ENCODE measurements at places on chromosomes 11 and 22.
A peak's percentile ranks its signal among the peaks of the same experiment; 100 is the strongest.

GRCh38 chr11:1733716-1734640, 16.4 kb downstream of the IFITM10 start:
- no peak for DNase-seq

GRCh38 chr11:33703234-33703633, 2.6 kb upstream of the C11orf91 start:
- no peak for DNase-seq

GRCh38 chr22:23859201-23859600, 1.5 kb downstream of the SLC2A11 start:
- DNase-seq, result no peak

DNA sequence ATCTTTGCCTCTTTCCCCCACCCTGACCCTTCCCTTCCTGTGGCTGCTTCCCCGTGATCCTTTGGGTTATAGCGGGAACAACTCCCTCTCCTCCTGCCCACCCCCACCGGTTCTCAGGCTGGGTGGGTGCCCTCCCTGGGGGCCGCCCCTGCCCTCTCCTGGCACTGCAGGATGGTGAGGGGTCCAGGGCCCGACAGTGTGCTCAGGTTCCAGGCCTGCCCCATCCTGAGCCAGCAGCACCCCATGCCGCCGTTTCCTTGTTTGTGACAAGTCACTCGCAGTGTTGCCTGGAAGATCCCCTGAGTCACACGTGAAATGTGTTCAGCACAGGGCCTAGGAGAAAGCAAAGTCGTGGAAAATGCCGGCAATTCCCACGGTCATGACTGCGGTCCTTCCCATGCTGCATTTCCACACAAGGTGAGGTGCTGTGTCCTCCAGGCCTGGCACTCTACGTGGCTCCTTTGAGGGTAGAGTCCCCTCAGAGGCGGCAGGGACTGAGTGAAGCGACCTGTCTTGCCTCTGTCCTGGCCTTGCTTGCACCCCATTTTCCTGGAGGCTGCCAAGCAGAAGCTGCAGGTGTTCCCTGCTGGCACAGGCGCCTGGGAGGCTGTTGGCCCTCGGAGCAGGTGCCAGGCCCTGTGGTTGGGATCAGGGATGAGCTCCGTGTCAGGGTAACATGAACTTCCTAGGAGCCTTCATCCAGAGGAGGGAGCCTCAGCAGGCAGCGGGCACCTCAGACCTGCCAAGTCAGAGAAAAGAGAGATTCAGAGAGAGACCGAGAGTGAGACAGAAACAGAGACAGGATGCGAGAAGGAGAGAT, 80.5 kb upstream of the LINC01488 start:
- no peak for DNase-seq

GRCh38 chr11:133576351-133576750, 44.0 kb upstream of the OPCML start:
- no peak for DNase-seq

DNA sequence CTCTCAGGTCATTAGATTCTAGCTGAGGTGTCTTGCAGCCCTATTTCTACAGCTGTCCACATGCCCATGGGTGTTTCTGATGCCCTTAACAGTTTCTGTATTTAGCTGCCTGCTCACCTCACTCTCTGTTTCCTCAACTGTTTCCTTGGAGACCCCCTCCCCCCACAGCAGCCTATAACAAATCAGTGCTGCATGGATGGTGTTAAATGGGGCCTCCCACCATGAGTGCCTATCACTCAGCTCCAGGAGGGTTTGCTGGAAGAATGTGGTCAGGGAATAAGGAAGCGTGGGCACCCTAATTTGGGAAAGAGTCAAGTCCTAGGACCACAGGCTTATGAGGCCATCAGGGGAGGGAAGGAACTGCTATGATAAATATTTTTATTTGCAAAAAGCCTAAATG, 8.6 kb downstream of the KLHL35 start:
- no peak for DNase-seq

GRCh38 chr11:62931499-62932278, 10.5 kb upstream of the CHRM1 start:
- no peak for DNase-seq

DNA sequence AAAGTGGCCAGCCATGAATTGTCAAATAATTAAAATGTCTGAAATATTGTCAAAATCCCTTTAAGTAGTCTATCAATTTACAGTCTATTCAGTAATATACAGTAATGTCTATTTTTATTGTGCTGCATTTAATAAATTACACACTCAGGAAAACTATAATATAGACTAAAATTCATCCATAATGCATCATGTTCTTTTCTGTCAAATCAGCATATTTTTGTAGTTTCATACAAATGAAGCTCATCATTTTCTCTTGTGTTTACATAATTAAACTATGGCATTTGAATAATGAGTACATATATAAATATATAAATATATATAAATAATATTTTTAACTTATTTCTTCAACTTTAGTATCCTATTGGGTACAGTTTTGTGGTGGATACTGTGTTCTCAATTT, 868.7 kb upstream of the CHORDC1 start:
- DNase-seq, result no peak

- DNase-seq, result no peak
These were observed 44.5 kb downstream of the CELF1 start for GRCh38 chr11:47508240-47508957.

GRCh38 chr11:79047321-79047720, 393.5 kb downstream of the TENM4 start:
- DNase-seq, result no peak

- no peak for DNase-seq
These were observed 8.9 kb downstream of the ALX4 start for GRCh38 chr11:44300844-44301563.

- peak; percentile 3 for DNase-seq
These were observed 84.1 kb downstream of the NXPE2 start for GRCh38 chr11:114762408-114762807.

DNA sequence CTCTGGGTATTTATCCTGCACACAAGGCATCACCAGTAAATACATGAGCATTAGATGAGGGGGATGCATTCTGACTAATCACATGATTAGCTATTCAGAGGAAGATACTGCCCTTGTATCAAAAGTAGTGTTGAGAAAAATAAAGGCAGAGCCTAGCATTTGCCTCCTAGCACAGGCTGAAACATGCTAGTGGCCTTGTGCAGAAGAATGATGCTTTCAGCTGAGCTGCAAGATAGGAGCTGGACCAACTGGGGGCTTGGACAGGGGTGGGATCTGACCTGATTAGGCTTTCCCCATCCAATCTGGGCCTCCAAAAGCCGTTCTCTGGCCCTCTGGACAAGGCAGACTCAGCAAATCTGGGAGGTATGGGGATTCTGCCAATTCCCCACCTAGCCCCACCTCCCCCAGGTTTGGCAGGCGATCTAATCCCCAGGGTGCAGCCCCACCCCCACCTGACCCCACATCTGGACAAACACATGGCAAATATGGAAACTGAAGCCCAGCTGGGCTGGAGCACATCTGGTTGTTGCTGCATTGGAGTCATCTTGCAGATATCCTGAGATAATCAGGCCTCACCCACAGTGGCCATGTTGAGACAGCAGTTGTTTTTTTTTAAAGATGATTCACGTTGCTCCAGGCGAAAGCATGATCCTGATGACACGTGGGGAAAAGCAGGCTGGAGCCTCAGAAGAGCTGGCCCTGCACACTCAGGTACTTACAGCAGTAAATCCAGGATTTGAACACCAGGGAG, 4.4 kb upstream of the MISFA start:
- no peak for DNase-seq

- DNase-seq, result no peak
These were observed 20.9 kb downstream of the TMPRSS13 start for GRCh38 chr11:117908109-117908895.

DNA sequence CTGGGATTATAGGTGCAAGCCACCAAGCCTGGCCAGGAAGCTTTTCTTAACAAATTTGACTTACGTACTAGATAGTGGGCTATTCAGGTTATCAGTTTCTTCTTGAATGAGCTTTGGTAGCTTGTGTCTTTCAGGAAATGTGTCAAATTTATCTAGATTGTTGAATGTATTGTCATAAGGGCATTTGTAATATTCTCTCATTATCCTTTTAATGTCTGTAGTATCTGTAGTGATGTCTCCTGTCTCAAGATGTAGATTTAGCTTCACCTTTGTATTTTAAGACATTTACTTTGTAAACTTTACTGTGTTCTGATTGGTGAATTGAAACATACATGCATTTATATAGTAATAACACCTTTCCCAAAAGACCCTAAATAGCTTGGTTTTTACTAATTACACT, 20.7 kb downstream of the ARHGAP8 start:
- DNase-seq, result no peak

DNA sequence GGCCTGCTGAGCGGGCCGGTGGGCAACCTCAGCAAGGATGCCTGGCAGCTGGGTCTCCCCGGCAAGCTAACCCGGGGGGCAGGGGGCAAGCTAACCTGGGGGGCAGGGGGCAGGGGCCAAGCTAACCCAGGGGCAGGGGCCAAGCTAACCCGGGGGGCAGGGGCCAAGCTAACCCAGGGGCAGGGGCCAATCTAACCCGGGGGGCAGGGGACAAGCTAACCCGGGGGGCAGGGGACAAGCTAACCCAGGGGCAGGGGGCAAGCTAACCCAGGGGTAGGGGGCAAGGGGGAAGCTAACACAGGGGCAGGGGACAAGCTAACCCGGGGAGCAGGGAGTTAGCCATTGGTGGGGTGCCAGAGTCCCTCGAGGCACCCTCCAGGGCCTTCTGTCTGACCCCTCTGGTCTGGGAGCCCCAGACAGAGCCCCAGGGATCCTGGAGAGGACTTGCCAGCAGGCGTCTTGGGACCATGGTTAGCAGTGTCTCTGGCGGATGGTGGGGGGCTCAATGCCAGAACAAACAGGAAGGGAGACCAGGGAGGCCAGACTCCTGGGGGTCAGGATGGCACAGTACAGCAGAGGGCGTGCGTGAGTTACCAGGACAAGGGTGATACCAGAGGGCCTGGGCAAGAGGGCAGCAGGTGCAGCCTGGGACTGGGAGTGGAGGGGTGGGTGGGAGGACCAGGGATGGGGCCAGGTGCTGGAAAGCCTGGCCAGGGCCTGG, 16.1 kb downstream of the IGF2 start:
- no peak for DNase-seq

- no peak for DNase-seq
These were observed 24.8 kb upstream of the TTC12 start for GRCh38 chr11:113289431-113290187.

DNA sequence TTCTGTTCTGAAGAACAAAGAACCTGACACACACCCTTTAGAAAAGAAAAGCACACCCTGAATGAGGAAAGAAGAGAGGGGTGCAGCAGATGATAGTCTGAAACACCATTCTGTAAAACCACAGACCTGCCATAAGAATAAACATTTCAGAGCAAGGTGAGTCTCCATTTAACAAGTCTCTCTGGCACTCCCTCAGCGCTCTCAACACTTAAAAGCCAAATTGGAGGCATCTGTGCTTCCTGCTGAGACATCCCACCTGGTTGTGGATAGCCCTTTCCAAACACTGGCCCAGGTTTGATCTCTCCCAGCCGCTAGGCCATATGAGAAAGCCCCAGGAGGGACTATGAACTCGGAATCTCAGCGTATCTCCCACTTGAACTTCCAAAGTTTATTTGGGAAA, 36.3 kb downstream of the ETS1 start:
- DNase-seq, result no peak

DNA sequence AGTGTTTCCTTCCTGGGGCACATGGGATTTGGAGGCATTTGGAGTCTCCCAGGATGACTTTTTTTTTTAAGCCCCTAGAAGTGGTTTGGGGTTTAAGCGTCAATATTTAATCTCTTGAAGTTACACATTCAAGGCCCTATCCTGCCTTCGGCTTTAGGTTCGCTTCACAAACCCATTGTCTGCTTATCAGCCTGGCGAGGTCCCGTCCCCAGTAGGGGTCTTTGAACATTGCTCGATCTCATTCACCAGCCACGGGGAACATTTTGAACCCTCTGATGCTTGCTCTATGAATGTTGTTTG, 75.9 kb downstream of the KCNQ1 start:
- DNase-seq, result no peak

- DNase-seq, result no peak
These were observed 4.0 kb downstream of the DSCAML1 start for GRCh38 chr11:117792992-117793391.

DNA sequence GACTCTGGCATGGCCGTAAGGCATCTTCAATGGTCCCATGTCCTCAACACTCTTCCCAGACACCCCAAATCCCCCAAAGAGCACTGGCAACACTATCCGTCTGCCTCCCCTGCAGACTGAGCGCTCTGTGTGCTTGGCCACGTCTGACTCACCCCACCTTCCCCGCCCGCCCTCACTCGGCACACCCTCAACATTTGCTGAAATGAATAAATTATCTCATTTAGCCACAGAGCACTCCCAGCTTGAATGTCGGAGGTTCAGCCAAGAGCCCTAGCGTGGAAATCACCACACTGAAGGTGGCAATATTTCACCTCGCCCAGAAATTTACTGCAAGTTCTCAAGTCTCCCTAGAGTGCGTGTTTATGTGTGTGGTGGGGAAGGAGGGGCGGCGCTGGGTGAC, 46.6 kb upstream of the TCF20 start:
- no peak for DNase-seq

DNA sequence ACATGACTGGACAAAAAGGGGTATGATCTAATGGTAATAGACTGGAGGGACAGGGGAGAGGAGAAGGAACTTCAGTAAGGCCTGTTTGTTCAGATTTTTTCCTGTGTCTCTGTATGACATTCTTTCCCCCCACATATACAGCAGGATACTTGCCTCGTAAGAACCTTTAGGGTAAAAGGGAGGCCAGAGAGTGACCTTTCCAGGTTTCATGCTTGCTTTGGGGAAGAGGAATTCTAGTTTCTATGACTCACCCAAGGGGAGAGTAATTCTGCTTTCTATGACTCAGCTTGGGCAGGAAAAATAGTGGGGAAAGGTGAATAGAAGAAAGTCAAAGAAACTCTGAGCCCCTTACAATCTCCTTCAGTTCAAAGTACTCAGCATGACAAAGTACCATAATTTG, 457.0 kb downstream of the DLG2 start:
- peak; percentile 17 for DNase-seq

DNA sequence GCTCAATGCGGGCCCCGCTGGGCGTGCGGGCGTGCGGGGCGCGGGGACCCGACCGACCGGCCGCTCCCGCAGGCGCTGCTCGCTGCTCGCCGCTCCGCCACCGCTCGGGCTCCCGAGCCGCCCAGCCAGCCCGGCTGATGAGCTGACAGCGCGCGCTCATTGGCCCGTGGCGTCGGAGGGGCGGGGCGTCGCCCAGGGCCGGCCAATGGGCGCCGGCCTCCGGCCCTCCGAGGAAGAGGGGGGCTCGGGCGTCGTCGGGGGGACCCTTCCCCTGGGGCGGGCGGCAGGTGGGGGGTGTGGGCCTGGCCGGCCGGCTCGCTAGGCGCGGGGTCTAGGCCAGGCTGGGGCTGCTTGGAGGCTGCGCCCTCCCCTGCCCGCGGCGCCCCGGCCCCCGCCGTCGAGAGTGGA, at the start of gene SCUBE1:
Gene SCUBE1 (minus strand): TSS at position 111 of the 408 bp plus-strand sequence. CDS start 111 bp downstream, outside the sequence.
- DNase-seq, result no peak
